ENCODE measurements at places on chromosomes 7 and 10.

DNA sequence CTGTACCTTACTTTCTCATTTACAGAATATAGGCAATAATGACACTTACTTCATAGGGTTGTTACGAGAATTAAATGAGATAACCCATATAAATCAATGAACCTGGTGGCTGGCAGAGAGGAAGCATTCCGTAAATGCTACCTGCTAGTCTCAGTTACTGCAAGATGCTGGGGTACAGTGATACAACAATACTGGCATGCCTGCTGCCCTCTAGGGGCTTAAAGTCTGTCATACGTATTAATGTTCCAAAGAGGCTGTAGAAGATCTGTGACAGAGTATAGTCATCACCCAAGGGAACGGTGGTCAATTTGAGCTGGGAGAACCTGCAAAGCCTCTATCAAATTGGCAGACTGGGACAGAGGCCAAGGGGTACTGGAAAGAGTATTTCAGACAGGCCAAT lies 421.5 kb downstream of the GPAM start:
- DNase-seq: no peak

- no peak for DNase-seq
Measured at GRCh38 chr7:41201021-41201420, 501.9 kb downstream of the INHBA start.

- no peak for DNase-seq
Measured at GRCh38 chr10:76190634-76191270, 759.3 kb downstream of the LRMDA start.

DNA sequence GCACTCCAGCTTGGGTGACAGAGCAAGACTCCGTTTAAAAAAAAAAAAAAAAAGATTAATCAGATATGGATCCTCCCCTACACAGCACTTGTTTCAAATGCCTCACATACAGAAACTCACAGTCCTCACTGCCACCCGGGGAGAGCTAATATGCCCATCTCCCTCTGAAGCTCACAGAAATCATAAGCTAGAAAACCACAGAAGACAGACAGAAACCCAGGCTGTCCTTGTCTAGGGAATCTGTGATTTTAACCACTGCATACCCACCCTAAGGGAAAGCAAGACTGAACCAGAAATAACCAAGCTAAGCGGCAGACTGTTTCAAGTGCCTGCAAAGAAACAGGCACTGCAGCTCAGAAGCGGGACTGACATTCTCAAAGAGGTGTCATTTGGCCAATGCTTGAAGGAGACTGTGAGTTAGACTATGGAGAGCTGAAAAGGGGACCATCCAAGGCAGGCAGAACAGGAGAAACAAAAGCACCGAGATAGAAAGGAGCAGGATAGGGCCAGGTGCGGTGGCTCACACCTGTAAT lies 37.6 kb downstream of the SLC37A3 start:
- DNase-seq: no peak

GRCh38 chr7:70405241-70405640 lies 726.7 kb upstream of the GALNT17 start:
- no peak for DNase-seq

DNA sequence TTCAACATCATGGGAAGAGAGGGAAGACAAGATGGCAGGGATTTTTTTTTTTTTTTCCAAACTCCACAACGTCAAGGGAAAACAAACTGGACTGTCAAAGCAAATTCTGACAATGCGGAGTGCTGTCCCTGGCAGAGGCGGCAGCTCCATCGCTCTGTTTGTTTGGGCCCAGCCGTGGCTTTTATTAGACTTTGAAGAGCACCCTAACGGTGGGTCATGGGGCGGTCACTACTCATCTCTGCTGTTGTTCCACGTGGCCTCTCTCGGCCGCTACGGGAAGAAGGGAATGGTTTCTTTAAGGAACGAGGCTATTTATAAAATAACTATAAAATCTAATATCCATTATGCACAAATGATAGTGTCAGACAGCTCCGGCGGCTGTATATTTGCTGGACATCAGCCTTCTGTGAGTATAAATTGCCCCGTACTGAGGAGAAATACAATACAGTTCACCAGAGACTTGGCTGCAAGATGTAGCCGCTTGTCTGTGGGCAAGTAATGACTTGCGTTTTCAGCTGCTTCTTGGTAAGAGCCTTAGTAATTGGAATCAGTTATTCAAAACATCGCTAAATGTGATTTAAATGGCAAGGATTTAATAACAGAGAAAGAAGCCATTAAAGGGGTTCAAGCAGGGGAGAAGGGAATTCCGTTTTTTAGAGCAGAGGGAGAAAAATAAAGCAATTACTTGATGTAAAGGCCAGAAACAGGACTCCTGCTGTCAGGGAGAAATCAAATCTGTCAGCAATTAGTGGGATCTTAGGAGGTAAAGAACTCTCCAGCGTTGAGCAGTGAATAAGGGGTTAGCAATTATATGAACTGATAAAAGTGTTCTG lies 61.7 kb upstream of the RAB11FIP2 start:
- peak; percentile 98 for DNase-seq
